ENCODE measurements at places on chromosomes 3 and 15. TPM values are rescaled to one million over a fixed set of nuclear protein-coding genes. Genes with fewer than 3 reads are reported as not detected.

SOX14 gene
- 2.7 TPM for polyA plus RNA-seq

CCR1 gene
- polyA plus RNA-seq: 5.9 TPM

TRAT1 gene
- polyA plus RNA-seq: not detected

NCKIPSD gene
- polyA plus RNA-seq: 25.7 TPM

GRCh38 chr3:133963657-133964396, 65.9 kb downstream of the SLCO2A1 start:
- no peak for DNase-seq

GRCh38 chr3:79461129-79461792, 306.5 kb downstream of the ROBO1 start:
- DNase-seq: no peak
